ENCODE measurements at places on chromosomes 7 and 10.

DNA sequence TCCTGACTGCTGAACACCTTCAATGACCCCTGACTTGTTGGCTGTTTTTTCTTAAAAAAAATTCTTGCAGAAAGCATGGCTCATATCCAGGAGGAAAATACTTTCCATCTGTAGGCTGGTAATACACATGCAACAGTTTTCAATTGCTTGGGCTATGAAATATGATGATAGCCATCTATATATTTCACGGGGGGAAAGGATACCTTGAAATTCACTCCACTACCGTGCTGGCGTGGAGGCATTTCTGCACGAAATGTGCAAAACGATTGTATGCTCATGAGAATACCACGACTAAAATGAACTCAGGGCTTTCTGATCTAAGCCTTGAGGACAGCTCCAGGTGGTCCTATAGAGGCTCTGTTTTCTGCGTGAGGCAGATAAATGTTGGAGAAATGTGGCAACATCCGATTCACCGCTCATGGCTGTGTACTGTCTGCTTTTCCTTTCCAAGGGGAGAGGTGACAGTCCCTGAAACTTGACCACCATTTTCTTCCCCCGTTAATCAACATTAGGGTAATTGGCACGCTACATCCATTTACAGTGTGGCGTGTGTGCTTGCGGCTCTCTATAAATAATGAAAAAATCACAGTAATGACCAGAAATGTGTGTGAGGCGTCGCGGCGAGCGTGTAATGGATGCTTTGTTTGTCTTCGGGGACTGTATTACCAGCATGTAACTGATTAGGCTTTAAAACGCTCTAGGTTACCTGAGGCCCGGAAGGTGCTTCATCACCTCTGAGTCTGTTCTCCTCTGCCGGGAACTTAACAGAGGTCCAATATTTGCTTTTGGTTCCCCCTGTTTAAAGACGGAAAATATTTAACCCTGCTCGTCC, 12.8 kb upstream of the CARD11 start:
- DNase-seq, result no peak

- DNase-seq, result no peak
Observed at GRCh38 chr7:121323515-121324302, 5.1 kb upstream of the WNT16 start.

DNA sequence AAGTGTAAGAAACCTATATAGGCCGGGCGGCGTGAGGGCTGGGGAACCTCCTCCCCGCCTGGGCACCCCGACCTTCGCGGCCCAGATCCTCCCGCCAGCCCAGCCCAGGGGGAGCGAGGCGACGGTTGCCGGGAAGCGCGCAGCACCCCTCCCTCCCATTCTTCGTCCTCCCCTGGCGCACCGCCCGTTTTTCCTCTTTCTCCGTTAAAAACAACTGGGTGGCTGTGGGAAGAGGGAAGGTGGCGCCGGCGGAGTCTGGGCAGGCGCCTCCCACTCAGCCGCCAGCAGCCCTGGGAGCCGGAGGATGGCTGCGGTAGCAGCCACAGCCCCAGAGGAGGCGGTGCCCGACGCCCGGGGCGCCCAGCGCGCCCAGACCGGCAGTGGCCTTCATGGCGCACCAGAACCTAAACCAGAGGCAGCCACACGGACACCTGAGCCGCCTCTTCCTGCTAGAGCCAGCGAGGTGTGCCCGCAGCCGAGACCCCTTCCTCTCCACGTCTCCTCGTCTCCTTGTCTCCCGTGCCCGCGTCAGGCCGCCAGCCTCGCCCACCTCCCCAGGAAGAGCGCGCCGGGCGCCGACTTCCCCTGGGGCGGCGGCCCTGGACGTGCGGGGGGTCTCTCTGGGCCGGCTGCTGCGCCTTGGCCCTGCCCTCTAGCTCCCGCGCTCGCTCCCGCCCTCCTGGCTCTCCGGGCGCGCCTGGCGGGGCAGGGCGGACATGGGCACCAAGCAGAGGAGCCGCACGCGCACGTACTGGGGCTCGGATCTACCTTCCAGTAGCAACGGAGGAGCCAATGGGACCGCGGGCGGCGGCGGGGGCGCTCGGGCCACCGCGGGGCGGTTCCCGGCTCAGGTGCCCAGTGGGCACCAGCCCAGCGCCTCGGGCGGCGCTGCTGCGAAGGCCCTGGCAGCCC, 32.8 kb upstream of the SFTPD start:
- DNase-seq, result peak; percentile 60

DNA sequence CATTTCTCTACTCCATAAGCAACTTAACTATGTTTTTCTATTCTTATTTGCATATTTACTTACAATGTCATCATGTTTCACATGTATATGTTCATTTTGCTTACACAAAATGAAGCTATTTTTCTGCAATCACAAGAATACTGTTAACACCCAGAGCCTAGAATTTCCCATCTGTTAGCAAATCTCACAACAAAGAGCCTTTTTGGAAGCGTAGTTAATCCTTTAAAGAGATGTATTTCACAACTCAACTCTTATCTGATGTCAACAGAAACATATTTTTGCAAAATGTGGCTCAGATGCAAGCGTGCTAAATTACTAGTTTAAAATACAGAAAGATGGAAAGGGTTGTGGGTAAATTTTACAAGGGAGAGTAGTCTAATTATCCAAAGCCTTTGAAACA, 110.6 kb upstream of the COL1A2 start:
- no peak for DNase-seq

GRCh38 chr7:65001291-65001814, 5.1 kb downstream of the ERV3-1 start:
- no peak for DNase-seq

- DNase-seq, result no peak
Observed at GRCh38 chr10:33861016-33861704, 526.7 kb upstream of the NRP1 start.

DNA sequence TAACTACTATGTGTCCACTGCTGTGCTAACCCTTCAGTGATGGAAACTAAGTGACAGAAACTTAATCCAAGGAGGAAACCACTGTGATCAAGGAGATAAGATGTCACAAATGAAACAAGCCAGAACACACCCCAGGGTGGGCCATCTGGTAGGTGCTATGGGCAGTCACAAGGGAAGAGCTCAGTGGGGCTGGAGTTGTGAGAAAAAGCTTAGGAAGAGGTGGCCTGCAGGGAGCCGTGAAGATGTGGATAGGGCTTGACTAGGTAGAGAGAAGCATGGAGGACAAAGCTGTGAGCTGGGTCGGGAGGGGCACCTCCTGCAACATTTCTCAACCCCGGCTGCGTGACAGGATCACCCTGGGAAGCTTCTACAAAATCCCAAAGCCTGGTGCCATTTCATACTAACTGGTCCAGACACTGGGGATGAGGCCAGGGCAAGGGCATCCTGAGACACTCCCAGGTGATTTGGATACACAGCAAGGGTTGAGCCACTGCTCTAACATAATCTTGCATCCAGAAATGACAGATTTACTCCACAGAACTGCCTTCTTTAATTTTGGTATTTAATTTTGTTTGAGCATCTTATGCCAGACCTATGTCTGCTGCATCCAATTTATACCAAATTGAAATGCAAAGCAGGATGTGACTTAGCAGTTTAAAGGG, 69.3 kb downstream of the OSBPL3 start:
- DNase-seq, result no peak

- peak; percentile 51 for DNase-seq
Observed at GRCh38 chr7:116509982-116510579, 10.5 kb downstream of the CAV2 start.

GRCh38 chr10:30842185-30842584, 189.5 kb downstream of the ZNF438 start:
- DNase-seq, result no peak

DNA sequence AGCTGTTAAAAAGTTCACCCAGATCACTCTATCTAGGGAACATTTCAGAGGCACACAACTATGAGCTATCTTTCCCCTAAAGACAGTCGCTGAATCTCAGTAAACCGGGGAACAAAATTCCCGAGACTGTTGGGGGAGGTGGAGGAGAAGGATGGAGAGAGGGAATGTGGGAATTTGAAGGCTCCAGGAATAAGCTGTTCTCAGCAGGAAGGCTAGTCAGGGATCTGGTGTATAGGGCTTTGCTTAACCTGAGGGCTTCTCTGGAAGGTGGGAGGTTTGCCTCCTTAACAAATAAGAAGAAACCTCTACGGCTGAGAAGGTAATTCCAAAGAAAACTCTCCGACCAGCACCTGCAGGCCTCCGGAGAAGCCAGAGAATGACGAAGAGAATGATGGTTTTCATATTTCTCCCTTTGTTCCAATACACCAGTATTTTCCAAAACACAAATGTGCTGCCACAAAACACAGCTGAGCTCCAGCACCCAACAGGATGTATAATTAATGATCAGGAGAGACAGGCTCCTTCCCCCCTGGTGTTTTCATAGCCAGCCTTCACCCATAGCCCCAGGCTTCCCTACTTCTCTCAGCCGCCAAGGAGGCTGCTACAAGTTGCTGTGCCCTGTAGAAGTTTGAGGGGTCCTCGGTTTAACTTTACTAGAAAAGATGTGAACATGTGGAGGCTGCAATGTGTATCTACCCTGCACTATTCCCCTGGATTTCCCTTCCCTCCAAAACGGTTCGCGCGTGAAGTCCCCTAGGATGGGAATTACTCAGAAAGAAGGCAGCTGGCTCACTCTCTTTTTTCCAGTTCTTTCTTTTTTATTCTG, 2.0 kb downstream of the KCNMA1 start:
- no peak for DNase-seq

- no peak for DNase-seq
Observed at GRCh38 chr10:132362151-132362611, 30.2 kb downstream of the LRRC27 start.

DNA sequence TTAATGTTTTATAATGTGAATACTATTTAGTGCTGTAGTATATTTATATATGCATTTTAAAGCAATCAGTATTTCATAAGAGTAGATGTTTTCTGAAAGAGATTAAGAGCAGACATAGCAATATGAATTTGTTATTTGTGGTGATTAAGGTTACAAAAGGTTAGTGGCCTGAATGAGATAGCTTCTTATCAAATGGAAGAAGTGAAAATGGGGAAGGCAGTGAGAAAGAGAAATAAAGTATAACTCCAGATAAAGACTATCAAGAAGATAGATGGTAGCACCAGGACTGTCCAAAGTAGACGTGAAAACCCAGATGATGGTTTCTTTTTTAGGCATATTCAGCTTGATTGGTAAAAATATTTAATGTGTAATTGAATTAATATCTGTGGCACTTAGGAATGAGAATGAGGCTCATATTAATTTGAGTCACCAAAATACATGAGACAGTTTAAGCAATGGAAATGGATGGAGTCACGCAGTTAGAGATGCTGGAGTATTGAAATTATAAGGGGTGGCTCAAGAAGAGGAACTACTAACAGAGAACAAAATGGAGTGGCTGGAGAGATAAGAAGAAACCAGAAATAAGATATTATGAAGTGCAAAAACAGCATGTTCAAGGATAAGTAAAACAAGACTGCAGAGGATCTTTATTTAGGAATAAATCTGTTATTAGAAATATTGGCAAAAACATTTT, 288.0 kb upstream of the SEMA3C start:
- DNase-seq, result no peak

GRCh38 chr7:148230883-148231282, 359.7 kb upstream of the C7orf33 start:
- no peak for DNase-seq
